ENCODE measurements at places on chromosomes 5 and 9.
A peak's percentile ranks its signal among the peaks of the same experiment; 100 is the strongest.

- no peak for DNase-seq
Measured at GRCh38 chr5:78377718-78378105, 17.3 kb downstream of the SCAMP1 start.

DNA sequence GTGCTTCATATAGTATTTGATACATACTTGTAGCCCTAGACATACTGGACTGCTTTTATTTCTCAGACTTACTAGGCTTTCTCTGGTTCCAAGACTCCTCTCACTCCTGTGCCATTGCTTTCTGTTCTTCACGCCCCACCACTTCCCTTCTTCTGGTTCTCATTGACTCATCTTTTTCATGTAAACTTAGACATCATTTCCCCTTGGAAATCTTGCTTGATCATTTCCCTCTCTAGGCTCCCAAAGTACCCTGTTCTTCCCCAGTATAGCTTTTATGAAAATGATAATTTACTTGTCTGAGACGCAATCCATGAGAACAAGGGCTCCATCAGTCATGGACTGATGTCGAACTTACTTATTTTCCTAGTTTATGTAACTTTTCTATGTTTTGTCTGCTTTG is 83.5 kb downstream of the TLR4 start:
- DNase-seq, result no peak

- no peak for DNase-seq
Measured at GRCh38 chr5:97968346-97968745, 785.3 kb upstream of the RIOK2 start.

- DNase-seq, result no peak
Measured at GRCh38 chr5:133595465-133595864, 16.9 kb downstream of the FSTL4 start.

- peak; percentile 28 for DNase-seq
Measured at GRCh38 chr5:112691758-112692157, 45.9 kb upstream of the APC start.

DNA sequence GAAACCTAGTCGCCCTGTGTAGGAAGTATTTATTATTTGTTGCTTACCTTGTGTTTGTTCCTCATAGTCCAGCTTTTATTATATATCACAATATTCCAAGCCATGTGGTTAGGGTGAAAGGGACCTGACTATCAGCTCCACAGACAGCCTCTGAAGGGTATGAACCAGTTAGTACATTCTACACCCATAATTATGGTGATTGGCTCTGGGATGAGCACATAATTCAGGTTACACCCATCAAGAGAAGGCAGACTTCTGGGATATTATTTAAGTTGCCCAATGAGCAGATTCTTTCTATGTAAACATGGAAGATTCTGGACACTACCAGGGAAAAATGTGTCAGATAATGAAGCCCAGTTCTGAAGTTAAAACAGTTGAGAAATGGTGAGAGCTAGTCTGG is 168.0 kb downstream of the KIF4B start:
- DNase-seq, result no peak

GRCh38 chr9:70525519-70525918 is 111.1 kb upstream of the KLF9 start:
- no peak for DNase-seq
